ENCODE measurements at places on chromosomes 1 and 21.

GRCh38 chr1:163820766-163821165, 499.0 kb downstream of the NUF2 start:
- peak; percentile 0 for DNase-seq

GRCh38 chr1:24878045-24878444, 52.0 kb downstream of the RUNX3 start:
- DNase-seq = no peak

- DNase-seq = no peak
Observed at GRCh38 chr1:201693890-201694607, 134.9 kb upstream of the IPO9 start.

- DNase-seq = no peak
Observed at GRCh38 chr1:92916899-92917298, 44.4 kb downstream of the DIPK1A start.

DNA sequence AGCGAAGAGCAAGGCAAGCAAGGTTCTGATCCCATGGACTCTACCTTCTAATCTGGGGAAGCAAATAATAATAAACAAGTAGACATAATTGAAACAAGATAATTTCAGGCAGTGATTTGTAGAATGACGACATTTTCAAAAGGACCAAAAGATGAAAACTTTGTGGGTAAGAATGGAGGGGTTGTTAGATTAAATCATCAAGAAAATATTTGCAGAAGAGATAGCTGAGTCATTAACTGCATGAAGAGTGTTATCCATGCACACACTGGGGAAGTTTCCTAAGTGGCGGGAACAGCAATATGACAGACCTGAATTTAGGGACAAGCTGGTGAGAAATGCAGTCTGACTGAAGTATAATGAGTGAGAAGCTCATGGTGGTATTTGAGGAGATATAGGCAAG, 583.1 kb upstream of the RGS18 start:
- DNase-seq = no peak

GRCh38 chr1:234208791-234209190, 164.5 kb upstream of the COA6 start:
- DNase-seq = no peak

DNA sequence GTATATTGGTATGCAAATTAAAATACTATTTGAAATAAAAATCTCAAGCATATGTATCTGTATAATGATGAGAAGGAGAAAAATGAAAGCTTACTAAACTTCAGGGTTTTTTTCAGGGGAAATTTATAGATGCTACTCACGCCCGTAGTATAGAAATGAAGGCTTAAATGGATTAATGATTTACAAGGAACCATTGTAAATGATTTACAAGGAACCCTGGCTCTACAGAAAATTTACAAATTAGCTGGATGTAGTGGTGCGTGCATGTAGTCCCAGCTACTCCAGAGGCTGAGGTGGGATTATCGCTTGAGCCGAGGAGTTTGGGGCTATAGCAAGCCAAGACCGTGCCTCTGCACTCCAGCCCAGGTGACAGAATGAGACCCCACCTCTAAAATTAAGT, 150.5 kb downstream of the PCBP3 start:
- DNase-seq = no peak

- DNase-seq = no peak
Observed at GRCh38 chr1:5340560-5341130, 651.6 kb downstream of the NPHP4 start.

DNA sequence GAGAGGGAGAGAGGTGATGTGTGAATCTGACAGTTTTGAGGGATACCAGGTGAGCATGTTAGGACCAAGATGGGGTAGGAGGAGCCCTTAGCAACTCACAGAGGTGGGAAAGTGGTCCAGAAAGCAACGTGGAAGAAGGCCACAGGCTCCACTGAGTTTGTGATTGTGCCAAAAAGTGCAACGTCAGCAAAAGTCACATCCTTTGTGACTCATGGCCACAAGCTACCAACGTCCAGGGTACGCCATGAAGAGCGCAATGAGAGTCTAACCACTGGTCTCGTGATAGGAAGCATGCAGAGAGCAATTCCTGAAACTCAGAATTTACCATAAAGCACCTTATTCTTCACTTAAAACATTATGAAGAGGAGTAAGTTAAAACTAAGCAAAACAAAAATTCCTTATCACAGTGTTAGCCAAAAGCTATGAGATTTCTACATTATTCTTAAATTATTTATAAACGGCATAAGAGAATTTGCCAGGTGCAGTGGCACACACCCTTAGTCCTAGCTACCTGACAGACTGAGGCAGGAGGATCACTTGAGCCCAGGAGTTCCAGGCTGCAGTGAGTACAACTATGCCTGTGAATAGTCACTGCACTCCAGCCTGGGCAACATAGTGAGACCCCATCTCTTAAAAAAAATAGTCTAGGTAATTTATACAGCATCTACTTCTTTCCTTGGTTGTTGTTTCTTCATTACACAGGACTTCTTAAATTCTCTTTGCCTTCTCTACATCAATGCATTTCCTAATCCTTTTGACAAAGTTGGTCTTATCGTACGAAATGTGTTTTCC, 55.2 kb downstream of the COLGALT2 start:
- DNase-seq = no peak

- DNase-seq = no peak
Observed at GRCh38 chr1:185679220-185679619, 55.0 kb upstream of the HMCN1 start.

GRCh38 chr1:27519331-27520258, 29.6 kb upstream of the WASF2 start:
- DNase-seq = no peak

DNA sequence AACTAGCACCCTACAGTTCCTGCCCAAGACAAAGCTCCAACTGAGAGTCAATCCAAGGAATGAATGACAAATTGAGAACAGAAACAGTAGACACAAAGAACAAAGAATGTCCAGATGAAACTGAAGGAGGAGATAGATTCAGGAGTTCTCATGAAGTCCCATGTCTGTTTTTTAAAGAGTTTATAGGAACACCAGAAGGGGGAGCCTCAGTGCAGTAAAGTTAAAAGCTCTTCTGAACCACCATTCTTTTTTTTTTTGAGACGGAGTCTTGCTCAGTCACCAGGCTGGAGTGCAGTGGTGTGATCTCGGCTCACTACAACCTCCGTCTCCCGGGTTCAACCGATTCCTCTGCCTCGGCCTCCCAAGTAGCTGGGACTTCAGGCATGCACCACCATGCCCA, 323.6 kb downstream of the MRPL39 start:
- DNase-seq = peak; percentile 35

DNA sequence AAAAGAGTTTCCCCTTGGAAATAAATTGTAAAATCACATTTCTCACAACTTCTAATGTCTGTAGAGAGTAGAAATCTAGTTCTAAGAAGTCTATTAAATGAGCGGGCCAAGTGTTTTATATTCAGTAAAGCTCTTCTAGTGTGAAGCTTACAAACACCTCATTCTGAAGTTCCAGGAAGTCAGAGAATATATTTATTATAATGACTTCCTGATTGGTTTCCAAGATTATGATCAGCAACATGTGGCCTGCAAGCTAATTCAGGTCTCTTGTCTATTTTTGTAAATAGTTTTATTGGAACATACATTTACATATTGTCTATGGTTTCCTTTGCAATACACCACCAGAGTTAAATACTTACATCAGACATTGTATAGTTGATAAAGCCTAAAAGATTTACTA, 603.9 kb downstream of the AMY1C start:
- no peak for DNase-seq

- DNase-seq = no peak
Observed at GRCh38 chr1:232590744-232591082, 39.2 kb downstream of the SIPA1L2 start.

- DNase-seq = no peak
Observed at GRCh38 chr1:197222025-197222685, 45.9 kb upstream of the CRB1 start.

DNA sequence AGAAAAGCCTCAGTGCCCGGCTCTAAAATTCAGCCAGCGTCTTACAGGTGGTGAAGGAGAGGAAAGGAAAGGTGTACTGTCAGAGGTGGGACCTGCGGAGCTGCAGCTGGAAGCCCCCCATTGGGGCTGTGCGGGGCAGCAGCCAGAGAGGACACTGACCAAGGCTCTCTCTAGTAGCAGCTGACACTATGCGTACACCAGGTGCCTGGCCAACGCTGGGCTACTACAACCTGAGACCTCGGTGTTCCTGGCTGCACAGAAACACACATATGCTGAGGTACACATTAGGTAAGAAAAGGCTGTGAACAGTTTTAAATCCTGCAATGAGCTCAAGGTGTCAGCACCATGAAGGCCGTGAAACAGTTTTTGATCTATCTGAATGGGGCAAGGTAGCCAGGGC, 55.5 kb upstream of the EDN2 start:
- no peak for DNase-seq

- DNase-seq = peak; percentile 94
Observed at GRCh38 chr1:184866991-184867788, 107.1 kb downstream of the NIBAN1 start.

DNA sequence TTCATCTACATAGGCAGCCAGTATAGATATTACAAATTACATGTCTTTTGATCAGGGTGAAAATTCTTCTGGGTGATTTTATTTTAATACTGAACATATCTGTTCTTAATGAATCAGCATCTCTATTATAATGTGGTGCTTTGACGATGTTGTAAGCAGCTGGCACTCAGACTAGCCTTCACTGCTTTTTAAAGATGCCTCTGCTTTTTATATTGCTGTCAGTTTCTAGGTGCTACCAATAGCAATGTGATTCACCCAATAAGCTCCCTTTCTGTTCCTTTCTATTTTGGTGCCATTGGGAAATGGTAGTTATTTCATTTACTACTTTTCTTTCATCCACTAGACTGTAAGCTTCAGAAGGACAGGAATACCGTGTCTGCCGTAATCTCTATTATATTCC, 11.1 kb upstream of the ANGPTL1 start:
- DNase-seq = no peak

GRCh38 chr1:220182656-220183055, 88.7 kb downstream of the IARS2 start:
- DNase-seq = no peak

DNA sequence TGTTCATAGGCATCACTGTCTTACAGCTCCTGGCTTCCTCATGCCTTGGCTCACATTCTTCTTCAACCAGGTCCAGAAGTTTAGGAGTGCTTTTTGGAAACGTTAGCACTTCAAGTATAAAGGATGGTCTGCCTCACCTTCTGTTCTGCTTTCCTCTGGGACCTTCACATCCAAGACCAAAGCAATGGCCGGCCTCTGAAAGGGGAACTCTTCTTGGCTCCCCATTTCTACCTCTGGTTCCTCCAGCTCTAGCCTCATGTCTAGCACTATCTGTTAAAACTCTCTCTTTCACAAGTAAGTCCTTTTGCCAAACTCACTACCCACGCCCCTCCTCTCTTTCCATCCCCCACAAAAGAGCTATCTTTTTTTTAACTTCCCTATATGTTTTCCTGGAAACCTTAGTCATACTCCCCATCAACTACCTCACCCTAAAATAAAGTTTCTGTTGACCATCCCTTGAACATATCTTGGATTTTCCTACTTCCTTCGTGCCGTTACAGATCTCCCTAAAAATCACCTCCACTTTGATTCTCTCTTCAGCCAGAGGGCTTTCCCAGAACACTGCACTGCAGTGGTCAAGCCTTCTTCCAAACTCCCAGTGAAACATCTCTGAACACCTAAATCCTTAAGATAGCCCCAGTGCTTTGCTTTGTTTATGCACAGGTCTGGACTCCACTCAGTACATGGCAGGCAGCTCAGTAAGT, 7.9 kb downstream of the SORT1 start:
- DNase-seq = no peak

GRCh38 chr1:204680461-204680860, 5.1 kb downstream of the LRRN2 start:
- DNase-seq = no peak

- no peak for DNase-seq
Observed at GRCh38 chr1:110710314-110710713, 35.6 kb upstream of the KCNA3 start.

GRCh38 chr1:145702826-145703225, 4.3 kb downstream of the PDZK1 start:
- no peak for DNase-seq

DNA sequence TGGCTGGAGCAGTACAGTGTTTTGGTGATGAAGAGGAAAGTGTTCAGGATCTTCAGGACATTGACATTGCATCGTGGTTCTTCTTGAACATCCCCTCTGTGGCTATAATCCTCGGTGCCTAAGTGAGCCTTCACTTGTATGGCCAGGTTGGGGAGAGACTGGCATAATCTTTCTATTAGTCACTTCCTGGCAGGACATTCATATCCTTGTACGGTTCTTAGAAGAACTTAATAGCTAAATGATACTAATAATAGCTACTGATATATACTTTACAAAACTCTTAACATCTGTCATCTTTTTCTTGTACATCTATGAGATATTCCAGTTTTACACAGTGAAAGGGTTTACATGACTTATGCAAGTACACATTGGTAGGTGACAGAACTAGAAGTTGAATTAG, 35.8 kb downstream of the CELF3 start:
- DNase-seq = no peak

GRCh38 chr1:98143403-98143802, 222.6 kb upstream of the DPYD start:
- no peak for DNase-seq

DNA sequence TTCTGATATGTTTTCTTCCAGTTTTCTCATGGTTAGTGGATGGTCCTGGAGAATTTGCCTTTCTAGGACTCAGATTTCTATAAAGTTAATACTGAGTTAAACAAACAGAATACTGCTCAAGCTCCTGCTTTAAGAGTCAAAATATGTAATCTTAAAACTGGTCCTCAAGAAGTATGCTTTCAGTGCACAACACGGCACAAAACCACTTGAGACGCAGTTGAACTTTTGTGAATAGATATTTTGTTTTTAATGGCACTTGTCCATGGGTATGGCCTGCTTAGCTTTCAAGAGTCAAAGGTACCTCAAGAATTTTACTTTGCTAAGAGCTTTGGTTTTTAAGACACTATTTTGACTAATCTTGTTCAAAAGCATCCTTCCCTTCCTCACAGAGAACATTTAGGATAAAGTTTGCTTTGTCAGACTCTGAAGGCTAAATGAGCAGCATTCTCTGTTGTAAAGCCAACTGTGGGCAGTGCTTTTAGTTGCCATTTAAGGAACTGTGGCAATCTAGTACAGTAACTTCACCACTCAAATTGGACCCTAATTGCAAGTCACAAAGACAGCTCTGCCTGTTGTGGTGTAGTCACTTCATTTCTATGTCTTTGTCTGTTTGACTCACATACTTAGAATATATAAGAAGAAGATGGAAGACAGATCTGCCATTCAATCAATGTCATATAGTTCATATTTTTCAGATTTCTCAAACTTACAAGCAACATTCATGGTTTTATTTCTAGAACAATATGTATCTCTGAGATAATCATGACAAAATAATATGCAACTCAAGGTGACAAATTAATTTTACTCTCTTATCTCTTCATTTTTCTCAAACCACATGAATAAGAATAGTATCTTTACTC, 28.8 kb downstream of the SAMD13 start:
- DNase-seq = no peak
